ENCODE measurements at places on chromosomes 6 and 20.

DNA sequence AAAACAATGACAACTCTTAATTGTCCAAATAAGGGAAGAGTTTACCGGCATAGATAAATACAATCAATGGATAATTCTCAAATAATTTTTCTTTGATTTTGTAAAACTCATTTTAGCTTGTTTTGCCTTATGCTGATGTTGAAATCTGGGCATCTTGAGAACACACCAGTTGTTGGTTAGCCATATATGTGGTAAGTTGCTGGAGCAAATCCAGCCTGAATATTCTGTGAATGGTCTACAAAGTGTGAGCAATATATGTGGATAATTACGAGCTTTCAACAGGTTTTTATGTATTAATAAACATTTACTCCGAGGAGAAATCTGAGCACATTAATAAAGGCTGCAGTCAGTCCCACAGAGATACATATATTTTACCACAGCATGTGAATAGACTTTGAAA is 423.6 kb downstream of the BCKDHB start:
- no peak for DNase-seq

DNA sequence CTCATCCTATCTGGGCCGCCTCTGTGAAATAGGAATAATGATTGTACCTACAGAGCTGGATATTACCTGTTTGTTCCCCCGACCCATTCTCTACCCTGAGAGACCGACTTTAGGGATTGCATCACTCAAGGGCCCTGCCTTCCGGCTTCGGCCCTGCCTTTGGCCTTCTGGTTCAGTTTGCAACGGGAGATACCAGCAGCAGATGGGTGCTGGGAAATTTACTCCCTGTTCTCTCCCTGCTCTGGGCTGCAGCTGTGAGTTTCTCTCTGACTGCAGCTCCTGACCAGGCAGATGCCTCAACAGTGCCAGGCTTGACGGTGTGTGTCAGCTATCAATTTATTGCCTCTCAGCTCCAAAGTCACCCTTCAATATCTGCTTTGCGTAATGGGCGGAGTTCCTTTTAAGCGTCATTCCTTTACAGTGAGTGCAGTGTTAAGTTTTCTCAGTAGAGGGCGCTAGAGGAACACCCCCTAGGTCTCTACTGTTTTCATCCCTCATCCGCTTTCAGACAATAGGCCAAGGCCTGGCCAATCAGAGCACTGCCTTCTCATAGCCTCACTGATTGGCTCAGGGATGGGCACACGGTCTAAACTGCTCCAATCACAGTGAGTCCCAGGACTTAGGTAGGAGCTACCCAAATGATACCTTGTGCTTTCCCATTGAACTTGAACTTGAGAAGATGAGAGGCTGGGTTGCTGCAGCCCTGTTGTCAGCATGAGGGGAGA is 30.0 kb downstream of the KCNG1 start:
- DNase-seq, result no peak

- DNase-seq, result no peak
These were observed 213.0 kb upstream of the LAMP5 start for GRCh38 chr20:9301129-9302090.

- no peak for DNase-seq
These were observed 24.0 kb downstream of the GHRH start for GRCh38 chr20:37237656-37238055.

DNA sequence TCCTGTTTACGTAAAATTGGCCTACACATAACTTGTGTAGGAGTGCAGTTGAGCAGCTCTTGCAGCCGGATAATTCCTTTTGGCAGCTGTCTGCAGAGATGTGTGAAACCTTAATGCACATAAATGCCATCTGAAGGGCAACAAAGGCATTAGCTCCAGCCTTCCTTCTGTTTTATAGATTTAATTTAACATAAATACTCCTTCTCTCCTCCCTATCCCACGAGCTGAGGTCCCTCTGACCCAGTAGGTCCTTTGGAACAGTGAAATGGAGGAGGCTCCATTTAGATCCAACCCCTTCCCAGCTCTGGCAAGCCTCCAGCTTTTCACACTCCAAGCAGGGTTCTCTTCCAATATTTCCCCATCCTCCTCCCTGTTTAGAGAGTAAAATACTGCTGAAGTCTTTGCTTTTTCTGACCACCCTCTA is 6.5 kb downstream of the PLEKHG1 start:
- no peak for DNase-seq

- no peak for DNase-seq
These were observed 71.2 kb downstream of the LY86 start for GRCh38 chr6:6659600-6660327.

GRCh38 chr6:45921691-45922281 is 93.9 kb downstream of the CLIC5 start:
- no peak for DNase-seq

- DNase-seq, result no peak
These were observed 621.5 kb upstream of the CDH4 start for GRCh38 chr20:60630609-60631008.

GRCh38 chr6:46947497-46947896 is 25.8 kb upstream of the ADGRF5 start:
- DNase-seq, result no peak

DNA sequence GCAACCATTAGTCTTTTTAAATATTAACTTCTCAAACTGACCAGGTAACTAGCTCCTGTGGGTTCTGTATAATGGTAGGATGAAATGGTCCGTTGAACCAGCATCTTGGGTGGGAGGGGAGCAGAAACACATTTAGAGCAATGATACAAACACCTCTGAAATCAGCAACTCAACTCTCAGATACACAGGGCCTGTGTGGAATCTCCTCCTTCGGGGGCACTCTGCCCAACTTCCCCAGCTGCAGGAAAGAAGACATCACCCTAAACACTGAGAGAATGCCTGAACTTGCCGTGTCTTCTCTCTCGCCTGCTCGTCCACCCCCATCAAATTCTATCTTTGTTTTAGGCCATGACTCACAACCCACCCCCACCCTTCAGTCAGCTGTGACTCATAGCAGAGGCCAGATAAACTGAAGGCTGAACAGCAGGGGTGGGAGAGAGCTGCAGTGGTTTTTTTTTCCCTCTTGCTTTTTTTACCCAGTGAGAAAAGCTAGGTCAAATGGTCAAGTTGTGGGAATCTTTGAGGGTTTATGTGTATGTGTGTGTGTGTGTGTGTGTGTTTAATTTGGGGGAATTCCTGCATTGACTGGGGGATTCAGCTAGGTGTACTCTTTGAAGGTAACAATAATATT is 593.4 kb upstream of the JAG1 start:
- peak; percentile 74 for DNase-seq

DNA sequence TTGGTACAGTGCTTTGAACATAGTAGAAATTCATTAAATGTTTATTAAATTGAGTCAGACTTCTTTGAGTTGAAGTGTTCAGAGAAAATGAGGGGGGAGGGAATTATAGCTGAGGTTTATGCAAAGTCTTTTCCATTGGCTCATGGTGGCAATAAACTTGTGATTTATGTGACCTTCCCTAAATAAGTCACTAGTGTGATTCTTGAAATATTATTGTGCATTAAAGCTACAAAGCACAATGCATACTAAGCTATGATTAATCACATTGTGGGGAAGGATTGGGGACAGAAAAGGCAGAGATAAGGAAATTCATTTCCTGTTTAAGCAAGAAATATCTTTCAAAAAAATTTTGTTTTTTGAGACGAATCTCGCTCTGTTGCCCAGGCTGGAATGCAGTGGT is 877.5 kb downstream of the TFAP2A start:
- peak; percentile 79 for DNase-seq

DNA sequence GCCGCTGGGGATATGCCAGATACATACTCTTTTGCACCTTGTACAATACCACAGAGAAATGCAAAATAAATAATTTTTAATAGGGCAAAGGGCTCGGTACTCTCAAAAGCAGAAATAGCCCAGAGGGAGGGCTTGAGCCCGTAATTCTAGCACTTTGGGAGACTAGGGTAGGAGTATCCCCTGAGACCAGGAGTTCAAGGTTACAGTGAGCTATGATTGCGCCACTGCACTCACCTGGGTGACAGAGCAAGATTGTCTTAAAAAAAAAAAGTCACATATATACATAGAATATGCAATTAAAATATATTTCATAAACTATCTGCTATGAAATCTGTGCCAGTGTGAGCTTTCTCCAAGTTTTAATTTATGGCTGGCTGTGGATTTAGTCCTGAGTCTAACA is 818 bp upstream of the TRMT11 start:
- DNase-seq, result no peak

DNA sequence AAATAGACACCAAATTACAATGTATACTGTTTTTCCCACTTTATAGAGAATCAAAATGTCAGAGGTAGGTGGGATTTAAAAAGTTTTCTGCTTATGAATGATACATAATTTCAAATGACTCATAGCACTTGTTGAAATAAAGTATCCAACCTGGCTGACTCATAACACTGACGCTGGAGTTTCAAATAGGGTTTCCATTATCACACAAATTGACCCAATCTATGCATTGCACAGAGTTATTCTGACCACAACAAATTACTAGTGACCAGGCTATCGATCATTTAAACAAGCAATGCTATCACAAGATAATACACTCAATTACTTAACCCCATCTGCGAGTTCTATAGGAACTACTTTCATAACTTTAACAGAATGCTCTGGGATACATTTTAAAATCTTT is 31.9 kb upstream of the PRELID3B start:
- DNase-seq, result no peak

- DNase-seq, result peak; percentile 37
These were observed 170.8 kb upstream of the PHACTR1 start for GRCh38 chr6:12545619-12546409.
